ENCODE measurements at places on chromosomes 1 and 21.

GRCh38 chr1:161730050-161730564 lies 8.8 kb downstream of the FCRLB start:
- DNase-seq, result peak; percentile 76

DNA sequence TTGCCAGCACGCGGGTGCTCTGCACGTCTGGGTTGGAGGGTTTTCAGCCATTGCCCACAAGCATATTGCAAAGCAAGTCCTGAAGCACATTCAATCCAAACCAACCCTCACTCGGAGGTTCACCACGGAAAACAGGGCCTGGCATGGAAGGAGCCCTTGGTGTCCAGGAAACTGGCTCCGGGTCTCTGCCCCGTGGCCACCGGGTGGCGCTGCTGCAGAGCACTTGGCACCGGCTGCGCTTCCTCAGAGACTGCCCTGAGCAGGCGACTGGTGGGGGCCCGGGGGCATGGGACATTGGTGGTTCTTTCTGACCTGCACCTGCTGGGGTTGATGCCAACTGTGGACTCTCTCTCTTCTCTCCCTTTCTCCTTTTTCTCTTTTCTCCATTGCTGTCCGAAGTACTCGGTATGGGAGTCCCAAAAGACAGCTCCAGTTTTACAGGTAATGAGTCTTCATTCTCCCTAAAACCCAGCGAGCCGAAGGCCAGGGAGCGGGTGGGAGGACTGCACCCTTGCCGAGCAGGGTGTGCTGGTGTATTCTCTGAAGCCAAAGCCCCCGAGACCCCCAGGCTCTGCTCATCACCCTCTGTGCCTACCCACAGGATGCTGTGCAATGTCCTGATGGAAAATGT lies 4.1 kb upstream of the KCNAB2 start:
- DNase-seq, result no peak

GRCh38 chr1:42936309-42937078 lies 22.2 kb downstream of the SLC2A1 start:
- peak; percentile 12 for DNase-seq

DNA sequence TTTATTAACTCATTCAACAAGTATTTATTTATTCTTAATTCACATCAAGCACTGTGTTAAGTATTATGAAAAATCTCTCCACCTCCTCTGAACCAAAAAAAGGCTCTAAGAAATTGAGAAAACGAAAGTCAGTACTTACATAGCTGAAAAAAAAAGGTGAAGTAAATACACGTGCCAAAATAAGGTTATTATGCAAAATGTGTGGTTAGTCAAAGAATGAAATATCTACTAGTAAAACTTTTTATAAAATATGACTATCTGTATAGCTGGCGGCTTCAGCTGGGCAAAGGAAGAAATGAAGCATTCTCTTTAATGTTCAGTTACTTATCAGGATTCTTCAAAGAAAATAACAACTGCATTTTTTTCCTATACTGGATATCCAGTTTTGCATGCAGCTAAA lies 35.5 kb upstream of the ASPM start:
- peak; percentile 28 for DNase-seq

DNA sequence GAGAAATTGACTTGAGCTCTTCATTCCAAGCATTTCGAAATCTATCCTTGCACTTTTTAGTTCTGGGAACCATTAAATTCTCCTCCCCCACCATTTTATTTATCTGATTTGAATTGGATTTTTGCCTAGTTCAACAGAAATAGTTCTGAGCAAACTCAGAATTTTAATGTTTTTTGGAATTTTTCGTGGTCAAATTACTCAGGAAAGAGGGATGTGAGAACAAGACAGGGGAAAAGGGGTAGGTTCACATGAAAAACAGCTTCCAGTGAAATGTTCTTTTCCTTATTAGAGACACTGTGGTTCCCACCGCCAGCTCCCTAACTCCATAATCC lies 5.7 kb upstream of the ZNF697 start:
- no peak for DNase-seq

DNA sequence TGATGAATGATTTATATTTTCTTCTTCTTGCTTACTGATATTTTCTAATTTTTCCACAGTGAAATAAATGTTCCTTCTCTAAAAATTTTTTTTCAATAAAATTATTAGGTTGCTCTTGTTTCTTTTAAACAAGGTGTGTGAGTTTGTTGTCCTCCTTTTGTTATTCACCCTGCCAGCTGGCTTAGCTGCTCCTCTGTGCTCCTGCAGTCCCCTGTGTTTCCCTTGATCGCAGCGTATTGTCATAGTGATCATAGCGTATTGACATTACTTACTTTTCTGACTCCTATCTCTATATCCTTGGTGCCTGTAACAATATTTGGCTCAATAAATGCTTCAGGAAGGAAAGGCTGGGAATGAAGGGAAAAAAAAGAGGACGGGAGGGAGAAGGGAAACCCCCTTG lies 24.9 kb upstream of the PODN start:
- DNase-seq, result no peak

DNA sequence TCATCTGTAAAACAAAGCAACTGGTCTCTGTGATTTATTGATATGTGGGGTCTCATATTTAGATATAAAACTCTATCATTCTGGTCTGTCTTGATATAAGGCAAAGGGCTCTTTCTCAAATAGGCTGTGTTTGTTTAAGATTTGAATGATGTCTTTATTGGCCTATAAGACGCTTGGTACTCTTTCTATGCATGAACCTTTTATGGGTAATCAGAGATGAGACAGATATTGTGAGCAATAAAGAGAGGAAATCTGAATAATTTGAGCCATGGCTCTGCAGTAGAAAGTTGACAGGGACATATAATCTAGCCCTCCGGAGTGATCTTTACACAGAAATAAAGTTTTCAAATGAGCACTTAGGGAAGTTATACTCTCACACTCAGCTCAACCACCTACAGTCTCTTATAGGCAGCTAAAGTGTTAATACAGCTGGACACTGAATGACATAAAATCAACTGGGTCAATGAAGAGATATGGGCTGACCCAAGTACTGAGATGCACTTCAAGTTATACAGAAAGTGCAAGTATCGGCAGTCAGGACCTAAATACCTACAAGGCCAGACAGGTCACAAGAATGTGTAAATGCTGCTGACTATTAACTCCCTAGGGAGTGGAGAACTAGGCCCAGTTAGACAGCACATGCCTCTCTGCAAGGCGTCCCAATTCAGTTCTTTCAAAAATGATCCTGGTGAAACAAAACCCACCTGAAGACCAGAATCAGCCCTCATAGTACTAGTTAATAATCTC lies 111.0 kb downstream of the PTPN14 start:
- no peak for DNase-seq

DNA sequence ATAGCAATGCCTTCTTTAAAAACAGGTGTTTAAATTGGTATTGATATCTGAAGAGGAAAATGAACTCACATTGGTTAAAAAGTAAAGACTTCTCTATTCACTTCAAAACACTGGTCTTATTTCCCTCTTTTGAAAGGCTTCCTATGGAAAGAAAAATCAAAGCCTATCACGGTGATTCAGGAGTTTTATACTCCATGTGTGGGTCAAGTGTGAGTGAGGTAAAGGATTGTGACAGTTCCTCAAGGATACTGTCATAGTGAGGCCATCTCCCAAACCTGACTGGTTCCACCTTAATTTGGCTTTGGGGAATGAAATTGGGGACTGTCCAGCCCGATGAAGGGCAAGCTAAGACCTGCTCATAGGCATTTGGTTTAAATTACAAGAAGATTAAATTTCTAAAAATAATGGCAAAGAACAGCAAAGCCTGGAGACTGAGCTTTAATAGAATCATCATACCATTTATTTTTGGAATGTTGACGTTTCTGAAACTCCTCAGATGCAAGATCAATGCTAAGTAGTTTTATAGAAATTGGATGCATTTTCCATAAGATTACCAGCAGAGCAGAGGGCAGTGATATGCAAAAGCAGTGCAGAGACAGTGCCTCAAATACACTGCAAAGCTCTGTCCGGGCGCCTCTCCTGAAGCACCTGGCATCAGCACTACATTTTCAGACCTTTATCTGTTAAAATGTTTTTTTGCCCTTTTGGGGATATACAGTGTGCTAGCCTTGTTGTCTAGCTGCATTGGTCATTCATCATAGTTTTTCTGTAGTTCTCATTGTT lies 302.1 kb upstream of the SGIP1 start:
- no peak for DNase-seq

DNA sequence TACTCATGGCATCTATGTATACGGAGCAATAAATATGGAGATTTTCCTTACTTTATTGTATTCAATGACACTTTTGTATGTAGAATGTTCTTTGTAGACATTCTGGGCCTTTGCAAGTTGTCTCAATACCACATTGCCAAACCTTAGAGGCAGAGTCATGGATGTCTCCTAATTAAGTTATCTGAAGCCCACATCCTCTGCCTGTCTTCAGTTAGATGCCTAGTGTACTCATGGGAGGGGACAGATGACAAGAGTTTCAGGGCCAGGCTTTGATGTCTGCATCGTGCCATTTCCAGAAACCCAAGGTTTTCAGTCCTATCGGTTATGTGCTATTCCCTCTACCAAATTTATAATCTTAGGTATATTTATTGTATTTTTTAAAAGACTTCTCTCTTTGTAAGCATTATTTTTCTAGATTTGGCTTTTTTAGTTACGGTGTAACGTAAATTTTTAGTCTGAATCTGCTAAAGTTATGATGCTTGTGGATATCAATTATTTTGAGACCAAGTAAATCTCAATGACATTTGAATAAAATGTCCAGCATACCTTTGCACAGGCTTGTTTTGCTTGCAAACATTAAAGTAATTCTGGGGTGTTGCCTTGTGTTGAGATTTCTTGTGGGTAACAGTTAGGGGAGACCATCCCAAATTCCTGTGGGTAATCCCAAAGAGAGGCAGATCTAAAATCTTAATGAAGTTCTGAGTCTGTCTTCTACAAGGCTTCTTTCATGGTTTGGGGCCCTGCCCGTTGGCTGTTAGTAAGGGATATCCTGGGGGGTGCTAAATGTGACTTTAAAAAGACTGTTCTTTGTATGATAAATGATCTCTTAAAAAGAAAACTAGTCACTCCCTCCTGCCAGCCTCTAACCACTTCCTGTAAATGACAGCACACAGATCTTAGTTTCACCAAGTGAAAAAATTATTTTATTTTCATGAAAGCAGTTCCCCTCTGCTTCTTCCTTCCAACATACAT lies 8.0 kb upstream of the MACF1 start:
- peak; percentile 85 for DNase-seq

DNA sequence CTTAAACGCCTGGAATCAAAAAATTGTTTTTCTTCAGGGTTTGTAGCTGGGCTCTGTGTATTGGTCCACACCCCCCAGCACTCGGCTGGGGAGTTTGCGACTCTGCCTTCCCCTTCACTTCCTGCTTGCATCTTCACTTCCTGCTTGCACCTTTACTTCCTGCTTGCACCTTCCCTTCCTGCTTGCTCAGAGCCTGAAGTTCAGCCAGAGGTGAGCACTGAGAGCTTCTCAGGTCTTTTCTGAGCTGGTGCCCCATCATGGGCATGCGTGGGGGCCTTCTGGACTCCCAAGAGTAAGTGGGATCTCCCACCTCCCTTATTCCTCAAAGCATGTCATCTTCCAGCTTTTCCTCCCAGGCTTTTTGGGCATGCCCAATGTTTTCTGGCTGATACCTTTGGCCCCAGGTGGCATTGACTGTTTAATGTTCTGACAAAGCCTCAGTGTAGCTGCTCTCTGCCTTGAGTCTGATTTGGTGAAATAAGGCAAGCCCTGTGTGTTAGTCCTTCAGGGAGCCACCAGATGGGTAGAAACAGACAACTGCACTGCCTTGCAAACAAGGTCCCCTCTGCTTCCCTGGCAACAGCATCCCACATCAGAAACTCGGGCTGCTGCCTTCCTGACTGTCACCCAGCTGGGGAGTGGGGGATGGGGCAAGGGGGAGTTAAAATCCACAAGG lies 3.5 kb downstream of the KRTAP10-2 start:
- DNase-seq, result no peak

DNA sequence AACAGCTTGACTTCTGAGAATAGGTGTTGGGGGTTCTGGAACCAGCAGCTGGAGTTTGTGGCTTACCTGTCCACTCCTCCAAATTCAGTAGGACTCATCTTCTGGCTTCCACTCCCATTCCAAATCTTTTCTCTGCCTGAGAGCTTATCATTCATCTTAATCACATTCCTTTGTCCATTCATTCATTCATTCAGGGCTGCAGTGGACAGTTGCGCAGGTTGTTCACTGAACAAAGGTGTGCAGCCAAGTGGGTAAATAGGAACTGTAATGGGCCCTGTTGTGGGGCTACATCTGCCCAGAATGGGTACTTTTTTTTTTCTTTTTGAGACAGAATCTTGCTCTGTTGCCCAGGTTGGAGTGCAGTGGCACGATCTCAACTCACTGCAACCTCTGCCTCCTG lies 3.4 kb upstream of the HSPG2 start:
- no peak for DNase-seq

GRCh38 chr21:44914176-44914874 lies 6.4 kb downstream of the ITGB2 start:
- peak; percentile 80 for DNase-seq

GRCh38 chr1:83676106-83676505 lies 322.8 kb downstream of the TTLL7 start:
- no peak for DNase-seq

DNA sequence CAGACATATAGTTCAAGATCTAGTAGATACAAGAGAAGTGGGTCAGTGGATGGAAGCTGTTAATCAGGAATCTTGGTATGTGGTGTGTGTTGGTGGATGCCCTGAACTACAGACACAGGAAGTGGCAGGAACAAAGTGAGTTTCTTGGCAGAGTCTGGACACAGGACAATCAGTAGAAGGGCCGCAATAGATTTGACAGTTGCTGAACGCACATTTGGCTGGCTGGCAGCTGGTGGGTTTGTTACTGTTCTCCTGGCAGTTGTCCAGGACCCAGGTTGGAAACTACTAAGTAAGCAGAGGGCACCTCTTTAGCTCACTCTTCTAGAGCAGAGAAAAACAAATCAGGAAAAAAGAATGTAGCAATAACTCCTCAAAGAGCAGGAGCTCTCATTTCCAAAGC lies 13.2 kb downstream of the KRTAP26-1 start:
- DNase-seq, result no peak

- peak; percentile 66 for DNase-seq
Measured at GRCh38 chr1:174875306-174875705, 124.4 kb upstream of the CACYBP start.

- DNase-seq, result no peak
Measured at GRCh38 chr1:246599315-246599714, 33.1 kb downstream of the CNST start.

DNA sequence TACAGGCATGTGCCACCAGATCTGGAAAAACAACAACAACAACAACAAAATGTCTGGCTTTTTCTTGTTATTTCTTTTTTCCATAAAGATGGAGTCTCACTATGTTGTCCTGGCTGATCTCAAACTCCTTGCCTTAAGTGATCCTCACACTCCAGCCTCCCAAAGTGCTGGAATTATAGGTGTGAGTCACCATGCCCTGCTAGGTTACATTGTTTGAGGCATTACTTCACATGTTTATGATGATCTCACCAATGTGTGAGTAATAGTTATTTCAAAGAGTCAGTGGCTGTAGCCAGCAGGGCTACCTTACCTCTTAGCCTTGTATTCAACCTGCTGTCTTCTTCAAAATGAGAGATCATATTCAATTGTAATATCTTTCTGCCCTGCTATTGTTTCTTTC lies 445.7 kb downstream of the AMY1C start:
- no peak for DNase-seq

GRCh38 chr1:151106894-151107293 lies 36.3 kb downstream of the GABPB2 start:
- no peak for DNase-seq

Data from GM12865 (cell line).